ENCODE measurements at places on chromosomes 3 and 15. TPM values are rescaled to one million over a fixed set of nuclear protein-coding genes. Genes with fewer than 3 reads are reported as not detected.

GRCh38 chr3:98026425-98027084, 8.6 kb downstream of the GABRR3 start:
- no peak for DNase-seq

- no peak for DNase-seq
Observed at GRCh38 chr3:81465510-81466200, 295.8 kb downstream of the GBE1 start.

- DNase-seq: no peak
Observed at GRCh38 chr3:121477589-121477988, 68.2 kb downstream of the POLQ start.

DNA sequence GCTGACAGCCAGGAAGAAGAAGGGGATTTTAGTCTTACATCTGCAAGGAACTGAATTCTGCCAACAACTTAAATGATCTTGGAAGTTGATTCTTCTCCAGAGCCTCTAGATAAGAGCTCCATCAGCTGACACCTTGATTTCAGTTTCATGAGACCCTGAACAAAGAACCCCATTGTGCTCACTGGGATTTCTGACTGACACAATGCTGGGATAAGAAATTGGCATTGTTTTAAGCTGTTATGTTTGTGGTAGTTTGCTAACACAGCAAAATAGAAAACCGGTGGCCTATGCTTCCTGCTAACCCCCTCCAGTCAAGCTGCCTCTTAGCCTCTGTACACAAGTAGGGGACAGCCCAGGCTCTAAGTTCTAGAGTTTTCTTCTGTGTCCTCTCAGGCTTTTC, 36.2 kb downstream of the MASP1 start:
- no peak for DNase-seq

The CCK gene
- 0.30 TPM for polyA plus RNA-seq
